GM12878 (cell line): ENCODE measurements at places on chromosomes 16 and 17.

GRCh38 chr17:13520899-13521572 lies 80.7 kb downstream of the HS3ST3A1 start:
- DNase-seq: peak; percentile 13

- DNase-seq: no peak
Observed at GRCh38 chr16:57623251-57624043, 5.0 kb upstream of the ADGRG1 start.

DNA sequence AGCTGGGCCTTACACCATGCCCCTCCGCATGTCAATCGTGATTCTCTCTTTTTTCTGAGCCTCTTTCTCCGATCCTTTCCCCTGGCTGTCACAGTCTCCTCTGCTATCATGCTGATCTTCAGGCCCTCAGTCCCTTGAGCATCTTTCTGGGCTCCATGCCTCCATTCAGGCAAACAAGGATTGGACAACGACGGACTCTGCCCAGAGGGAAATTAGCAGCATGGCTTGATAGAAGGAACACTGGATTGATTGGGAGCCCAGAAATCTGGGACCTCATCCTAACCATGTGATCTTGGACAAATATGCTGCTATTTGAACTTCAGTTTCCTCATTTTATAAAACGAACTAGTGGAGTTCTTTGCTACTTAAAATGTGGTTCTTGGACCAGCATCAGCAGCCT lies 19.6 kb upstream of the PHF12 start:
- DNase-seq: no peak

DNA sequence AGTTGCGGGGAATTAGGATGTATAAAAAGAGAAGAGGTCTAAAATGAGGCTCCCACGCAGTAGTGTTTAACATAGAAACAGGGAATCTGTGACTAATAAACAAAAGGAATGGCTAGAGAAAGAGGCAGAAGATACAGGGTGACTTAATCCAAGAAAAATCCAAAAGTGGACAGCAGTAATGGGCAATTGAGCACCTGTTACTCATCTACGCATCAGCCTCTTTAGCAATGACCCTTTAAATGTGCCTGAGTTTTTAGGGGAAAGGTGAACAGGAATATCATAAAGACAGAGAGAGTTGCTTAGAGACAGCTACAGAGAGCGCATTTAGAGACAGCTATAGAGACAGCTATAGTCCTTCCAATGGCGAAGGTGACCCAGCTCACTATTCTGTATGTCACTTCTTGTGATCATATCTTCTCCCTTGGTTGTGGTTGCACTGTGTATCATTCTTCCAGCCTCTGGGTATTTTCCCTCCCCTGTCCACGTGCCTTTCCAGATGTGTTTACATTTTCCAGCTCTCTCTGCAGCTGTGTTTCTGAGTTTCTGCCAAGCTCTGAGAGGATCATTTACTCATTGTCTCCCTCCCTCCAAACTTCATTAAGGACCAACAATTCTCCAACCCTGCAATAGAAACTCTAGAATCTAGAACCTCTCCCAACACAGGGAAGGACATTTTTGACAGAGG lies 61.5 kb downstream of the MYOCD start:
- no peak for DNase-seq

DNA sequence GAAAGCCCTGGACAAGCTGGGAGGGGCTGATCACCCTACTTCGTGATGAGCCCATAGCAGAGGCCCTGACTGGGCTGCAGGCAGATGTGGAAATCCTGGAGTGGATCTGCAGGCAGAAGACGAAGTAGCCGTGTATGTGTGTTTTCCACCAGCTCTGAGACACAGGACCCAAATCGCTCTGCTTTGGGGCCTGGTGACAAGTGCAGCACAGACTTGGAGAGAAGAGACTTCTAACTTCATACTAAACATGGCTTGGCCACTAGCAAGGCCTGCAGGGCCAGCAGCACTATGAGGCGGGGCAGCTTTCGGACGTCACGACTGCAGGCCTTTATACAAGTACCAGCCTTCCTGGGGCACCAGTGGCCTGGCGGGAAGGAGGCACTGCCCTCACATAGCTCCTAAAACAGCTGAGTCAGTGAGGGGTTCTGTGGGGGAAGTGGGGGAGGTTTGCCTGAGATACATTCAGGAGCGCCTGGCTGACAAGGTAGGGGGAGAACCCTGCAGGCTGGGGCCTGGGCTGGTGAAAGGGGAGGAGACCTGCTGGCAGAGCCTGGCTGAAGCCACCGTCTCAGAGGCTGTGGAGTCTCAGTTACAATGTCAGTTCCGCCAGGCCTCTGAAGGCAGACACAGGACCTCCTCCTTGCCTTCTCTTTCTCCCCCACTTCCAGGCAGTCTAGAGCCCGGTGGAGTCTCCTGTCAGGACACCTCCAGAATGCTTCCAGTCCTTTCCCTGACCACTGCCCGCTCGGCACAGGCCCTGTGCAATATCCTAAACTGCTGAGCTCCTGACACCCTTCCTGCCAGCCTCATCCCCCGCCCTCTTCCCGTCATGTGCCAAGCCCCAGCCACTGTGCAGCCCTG lies 73.4 kb downstream of the WSB1 start:
- no peak for DNase-seq

GRCh38 chr17:82935966-82936767 lies 96.3 kb upstream of the ZNF750 start:
- DNase-seq: no peak

GRCh38 chr16:87713451-87714229 lies 52.1 kb downstream of the KLHDC4 start:
- DNase-seq: no peak

GRCh38 chr17:7748076-7748775 lies 30.7 kb downstream of the DNAH2 start:
- DNase-seq: no peak

- DNase-seq: no peak
Observed at GRCh38 chr17:50137042-50137441, 7.1 kb upstream of the SAMD14 start.

DNA sequence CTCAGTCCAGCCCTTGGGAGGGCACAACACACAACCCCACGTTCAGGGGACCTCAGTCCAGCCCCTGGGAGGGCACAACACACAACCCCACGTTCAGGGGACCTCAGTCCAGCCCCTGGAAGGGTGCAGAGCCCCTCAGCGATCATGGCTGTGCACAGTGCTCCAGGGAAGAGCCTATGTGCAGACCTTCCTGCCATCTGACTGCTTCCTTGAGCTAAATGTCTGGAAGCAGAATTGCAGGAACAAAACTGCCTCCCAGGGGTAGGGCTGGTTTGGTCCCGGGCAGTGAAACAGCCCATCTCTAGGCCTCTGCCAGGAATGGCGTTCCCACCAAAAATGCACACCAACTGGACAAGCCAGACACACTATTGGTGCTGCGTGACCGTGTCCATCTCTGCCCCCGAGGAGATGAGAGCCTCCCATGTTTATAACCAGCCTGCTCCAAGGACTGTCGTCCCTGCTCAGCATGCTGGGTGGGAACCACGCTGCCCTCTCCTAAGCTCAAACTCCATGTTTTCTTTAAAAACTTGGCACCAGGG lies 44.0 kb downstream of the ZNF276 start:
- DNase-seq: no peak

- DNase-seq: no peak
Observed at GRCh38 chr16:19137201-19138128, 23.7 kb downstream of the ITPRIPL2 start.

GRCh38 chr16:76265434-76266045 lies 11.7 kb upstream of the CNTNAP4 start:
- no peak for DNase-seq

GRCh38 chr17:50087246-50087911 lies 7.8 kb upstream of the PDK2 start:
- no peak for DNase-seq

- DNase-seq: no peak
Observed at GRCh38 chr16:73185737-73186136, 137.8 kb upstream of the ZFHX3 start.

GRCh38 chr16:88349903-88350900 lies 32.6 kb upstream of the ZNF469 start:
- no peak for DNase-seq

GRCh38 chr17:56172517-56172982 lies 19.3 kb downstream of the ANKFN1 start:
- no peak for DNase-seq

DNA sequence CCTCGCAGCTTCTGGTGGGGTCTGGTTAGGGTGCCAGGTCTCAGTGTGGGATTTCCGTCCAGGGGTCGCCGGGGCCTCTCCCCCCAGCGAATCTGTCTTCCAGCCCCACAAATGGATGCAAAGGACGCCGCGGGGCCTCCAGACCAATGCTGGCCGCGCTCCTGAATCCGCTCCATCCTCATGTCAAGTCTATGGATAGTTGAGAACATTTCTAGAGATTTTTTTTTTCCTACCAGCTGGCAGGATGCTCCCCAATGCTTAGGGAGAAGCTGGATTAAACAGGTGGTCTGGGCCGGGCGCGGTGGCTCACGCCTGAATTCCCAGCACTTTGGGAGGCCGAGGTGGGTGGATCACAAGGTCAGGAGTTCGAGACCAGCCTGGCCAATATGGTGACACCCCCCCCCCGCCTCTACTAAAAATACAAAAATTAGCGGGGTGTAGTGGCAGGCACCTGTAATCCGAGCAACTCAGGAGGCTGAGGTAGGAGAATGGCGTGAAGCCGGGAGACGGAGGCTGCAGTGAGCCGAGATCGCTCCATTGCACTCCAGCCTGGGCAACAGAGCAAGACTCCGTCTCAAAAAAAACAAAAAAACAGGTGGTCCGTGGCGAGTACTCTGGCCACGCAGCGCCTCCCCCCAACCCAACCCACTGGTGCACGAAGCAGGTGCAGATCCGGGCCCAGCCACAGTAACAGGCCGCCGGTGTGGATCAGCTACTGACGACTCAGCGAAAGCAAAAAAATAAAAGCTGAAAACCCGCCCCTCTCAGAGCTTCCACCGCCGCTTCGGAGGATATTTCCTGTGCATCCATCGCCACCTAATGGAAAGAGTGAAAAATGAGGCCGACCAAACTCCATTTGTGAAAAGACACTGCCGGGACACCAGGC lies 1.1 kb upstream of the NXN start:
- DNase-seq: peak; percentile 33

- no peak for DNase-seq
Observed at GRCh38 chr16:49956915-49957314, 68.1 kb upstream of the CNEP1R1 start.

GRCh38 chr17:48198950-48199541 lies 91.5 kb downstream of the SNX11 start:
- DNase-seq: no peak

GRCh38 chr16:85912211-85912974 lies 13.4 kb downstream of the IRF8 start:
- DNase-seq: no peak

GRCh38 chr16:1108299-1109252 lies 12.5 kb upstream of the C1QTNF8 start:
- DNase-seq: no peak

- no peak for DNase-seq
Observed at GRCh38 chr16:83044589-83044988, 417.8 kb downstream of the CDH13 start.

- no peak for DNase-seq
Observed at GRCh38 chr16:9053006-9053601, 38.3 kb upstream of the HAPSTR1 start.

- DNase-seq: no peak
Observed at GRCh38 chr17:72165867-72166439, 45.1 kb downstream of the SOX9 start.

DNA sequence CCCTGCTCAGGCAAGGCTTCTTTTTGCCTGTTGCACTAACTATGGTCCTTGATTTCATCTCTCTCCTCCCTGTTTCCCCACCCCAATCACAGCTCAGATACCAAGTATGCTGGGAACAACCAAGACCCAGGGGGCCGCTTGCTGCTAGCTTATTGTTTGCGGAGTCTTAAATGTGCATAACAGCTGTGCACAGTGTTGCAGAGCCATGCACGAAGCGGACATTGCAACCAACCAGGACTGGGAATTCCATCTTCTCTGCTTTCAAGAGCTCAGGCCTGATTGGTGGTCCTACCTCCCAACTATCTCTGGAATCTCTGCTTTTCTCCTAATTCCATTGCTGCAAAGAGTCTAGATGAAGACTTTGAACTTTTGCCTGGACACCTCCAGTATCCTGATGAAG lies 281.3 kb upstream of the TNRC6C start:
- no peak for DNase-seq

DNA sequence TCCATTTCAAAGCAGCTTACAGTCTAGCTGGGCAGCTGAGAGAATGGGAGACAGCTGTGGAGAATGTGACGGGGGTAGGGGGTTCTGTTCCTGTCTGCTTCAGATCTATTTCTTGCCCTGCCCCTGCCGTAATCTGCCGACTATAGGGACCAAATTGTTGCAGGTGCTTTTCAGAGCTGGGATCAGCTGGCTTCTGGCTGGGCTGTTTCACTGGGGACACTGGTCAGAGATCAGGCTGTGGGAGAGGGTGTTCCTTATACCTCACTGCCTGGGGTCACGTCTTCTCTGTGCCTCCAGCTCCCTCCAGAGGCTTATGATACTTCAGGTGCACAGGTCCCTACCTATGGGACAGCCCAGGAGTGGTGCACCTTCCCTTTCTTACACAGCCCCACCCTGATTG lies 514.9 kb upstream of the GOT2 start:
- no peak for DNase-seq

DNA sequence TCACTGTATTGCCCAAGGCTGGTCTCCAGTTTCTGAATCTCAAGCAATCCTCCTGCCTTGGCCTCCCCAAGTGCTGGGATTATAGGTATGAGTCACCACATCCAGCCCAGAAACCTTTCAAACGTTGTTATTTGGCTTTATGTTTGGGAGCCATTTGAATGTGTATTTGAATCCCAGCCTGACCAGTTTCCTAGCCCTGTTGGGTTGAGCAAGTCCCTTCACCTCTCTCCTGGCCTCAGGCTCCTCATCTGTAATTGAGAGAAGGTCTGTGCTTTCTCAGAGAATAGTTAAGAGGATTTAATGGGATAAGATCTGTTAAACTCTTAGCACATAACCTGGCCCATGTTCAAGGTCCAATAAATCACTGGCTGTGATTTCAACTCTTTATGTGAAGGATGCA lies 385.8 kb upstream of the RBFOX1 start:
- no peak for DNase-seq

- DNase-seq: no peak
Observed at GRCh38 chr17:72494566-72494965, 373.7 kb downstream of the SOX9 start.
